ENCODE measurements at places on chromosomes 1 and 21.
A peak's percentile ranks its signal among the peaks of the same experiment; 100 is the strongest.

GRCh38 chr1:158689110-158689509 is 2.6 kb upstream of the SPTA1 start:
- no peak for DNase-seq

DNA sequence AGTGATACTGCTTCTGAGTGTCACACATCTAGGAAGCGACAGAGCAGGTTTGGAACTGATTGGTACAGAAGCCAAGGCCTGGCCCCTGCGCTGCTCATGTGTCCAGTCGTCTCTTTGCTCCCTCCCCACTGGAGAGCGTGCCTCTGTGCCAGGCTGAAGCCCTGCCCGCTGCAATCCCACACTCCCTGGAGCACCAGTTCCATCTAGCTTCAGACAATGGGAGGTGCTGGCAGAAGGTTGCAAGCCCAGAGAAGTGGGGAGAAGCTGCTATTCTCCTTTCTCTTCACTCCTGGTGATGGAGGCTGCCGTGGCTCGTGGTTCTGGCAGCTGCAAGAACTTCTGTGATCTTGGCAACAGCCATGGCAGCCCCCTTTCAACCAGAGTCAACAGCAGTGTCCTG is 250.9 kb downstream of the MATN1 start:
- no peak for DNase-seq

DNA sequence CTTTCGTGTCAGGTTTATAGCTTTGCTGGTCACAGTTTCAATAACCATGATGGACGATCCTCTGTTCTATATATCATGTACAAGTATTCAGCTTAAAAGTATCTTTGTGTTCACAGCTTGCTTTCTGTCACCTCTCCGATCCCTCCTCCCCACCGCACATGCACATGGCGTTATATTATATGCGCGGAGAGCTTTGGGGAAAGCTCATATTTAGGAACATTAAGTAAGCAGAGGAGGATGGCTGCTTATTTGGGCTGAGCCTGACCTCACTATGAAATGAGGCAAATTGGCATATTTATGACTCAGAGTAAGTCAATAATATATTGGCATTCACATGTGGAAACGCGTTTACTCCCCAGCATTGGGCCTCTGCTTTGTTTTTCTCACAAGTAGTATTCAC is 360.5 kb downstream of the HLX start:
- peak; percentile 26 for DNase-seq

- no peak for DNase-seq
Observed at GRCh38 chr1:54099061-54099610, 45.7 kb downstream of the TCEANC2 start.

DNA sequence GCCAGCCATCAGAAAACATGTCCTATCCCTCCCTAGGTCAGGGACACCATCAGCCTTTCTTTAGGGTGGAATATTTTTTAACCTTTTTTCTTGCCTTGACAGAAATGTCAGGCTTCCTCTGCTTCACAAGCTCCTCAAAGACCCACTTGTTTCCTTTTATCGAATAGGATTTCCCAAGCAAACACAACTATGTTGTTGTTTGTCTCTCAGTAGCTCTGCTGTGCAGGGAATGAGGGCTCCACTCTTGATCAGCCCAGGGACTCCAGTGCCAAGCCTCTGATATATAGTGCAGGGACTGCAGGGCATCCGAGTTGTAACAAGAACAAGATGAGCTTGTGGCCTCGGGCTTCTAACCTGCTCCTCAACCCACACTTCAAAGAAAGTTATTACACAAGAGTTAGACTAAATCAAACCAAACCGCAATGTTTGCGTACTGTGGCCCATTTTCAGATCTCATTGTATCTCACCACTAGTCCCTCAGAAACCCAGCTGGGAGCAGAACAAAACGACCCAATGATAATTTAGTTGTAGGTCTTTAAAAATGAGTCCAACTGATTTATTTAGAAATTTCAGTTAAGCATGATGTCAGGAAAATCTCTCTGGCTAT is 108.1 kb downstream of the ATG4C start:
- DNase-seq: no peak

DNA sequence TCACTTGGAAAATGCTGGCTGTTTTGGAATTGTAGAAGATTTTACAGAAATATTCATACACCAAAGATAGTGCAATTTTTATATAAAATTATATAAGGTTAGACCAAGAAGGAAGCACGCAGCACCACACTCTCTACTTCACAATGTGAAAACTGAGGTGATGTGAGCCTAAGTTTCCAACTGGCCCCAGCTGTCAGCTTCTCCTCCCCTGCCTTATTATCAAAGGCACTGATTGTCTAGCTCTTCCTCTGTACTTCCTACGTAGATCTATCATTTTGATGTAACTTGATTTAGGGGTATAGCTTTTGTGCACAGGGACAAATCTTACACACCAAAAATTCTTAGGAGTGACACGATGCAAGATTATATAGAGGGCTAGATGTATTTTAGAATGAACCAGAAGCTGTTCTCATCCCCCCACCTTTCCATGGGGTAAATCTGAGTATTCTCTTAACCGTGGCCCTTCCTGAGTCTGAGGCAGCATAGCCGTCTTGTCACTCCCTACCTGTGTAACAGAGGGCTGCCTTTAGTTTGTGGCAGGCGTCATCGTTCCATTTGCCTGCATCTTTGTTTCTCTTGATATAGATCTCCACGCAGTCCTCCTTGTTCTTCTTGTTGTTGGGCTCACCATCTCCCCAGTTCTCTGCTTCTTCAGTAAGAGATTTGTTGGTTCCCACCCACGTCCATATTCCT is 3.4 kb downstream of the SELL start:
- DNase-seq: no peak

DNA sequence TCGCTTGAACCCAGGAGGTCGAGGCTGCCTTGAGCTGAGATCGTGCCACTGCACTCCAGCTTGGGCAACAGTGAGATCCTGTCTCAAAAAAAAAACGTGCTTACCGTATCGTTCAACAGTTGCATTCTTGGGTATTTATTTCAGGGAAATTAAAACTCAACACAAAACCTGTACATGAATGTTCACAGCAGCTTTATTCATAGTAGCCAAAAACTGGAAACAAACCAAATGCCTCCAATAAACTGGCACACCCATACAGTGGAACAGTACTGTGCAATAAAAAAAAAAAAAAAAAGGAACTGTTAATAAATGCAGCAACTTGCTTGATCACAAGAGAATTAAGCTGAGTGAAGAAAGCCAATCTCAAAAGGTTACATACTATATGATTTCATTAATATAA is 6.7 kb downstream of the KHDRBS1 start:
- no peak for DNase-seq

DNA sequence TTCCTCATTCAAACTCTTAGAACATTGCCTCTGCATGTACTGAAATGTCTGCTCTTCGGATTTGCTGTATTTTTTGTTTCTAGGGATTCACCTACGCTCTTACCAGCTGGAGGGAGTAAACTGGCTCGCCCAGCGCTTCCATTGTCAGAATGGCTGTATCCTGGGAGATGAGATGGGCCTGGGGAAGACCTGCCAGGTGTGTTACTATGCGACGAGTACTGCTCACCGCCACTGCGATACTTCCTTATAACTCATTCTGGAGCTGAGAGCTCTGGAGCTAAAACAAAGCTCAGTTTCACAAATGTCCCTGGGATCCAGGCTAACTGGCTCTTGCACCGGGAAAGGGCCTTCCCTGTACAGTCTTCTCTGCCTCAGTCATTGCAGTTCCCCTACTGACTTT is 10.1 kb downstream of the CHD1L start:
- no peak for DNase-seq

DNA sequence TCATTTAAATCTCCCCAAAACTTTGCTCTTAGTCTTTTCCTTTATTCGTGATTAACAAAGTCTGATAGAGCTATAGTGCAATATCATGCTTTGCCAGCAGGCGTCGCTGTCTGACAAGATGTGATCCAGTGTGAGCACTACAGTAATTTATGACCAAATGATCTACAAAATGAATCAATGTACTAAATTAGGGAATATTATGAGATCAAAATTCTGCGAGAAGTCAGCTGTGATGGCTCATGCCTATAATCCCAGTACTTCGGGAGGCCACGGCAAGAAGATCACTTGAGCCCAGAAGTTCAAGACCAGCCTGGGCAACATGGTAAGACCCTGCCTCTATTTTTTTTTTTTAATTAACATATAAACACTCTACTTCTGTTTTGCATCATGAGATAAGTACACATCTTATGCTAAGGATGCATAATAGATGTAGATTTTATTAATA is 3.6 kb upstream of the SPSB1 start:
- peak; percentile 76 for DNase-seq

GRCh38 chr1:150151291-150152181 is 1.8 kb downstream of the PLEKHO1 start:
- peak; percentile 45 for DNase-seq

GRCh38 chr1:195663549-195664280 is 944.5 kb downstream of the KCNT2 start:
- peak; percentile 85 for DNase-seq

DNA sequence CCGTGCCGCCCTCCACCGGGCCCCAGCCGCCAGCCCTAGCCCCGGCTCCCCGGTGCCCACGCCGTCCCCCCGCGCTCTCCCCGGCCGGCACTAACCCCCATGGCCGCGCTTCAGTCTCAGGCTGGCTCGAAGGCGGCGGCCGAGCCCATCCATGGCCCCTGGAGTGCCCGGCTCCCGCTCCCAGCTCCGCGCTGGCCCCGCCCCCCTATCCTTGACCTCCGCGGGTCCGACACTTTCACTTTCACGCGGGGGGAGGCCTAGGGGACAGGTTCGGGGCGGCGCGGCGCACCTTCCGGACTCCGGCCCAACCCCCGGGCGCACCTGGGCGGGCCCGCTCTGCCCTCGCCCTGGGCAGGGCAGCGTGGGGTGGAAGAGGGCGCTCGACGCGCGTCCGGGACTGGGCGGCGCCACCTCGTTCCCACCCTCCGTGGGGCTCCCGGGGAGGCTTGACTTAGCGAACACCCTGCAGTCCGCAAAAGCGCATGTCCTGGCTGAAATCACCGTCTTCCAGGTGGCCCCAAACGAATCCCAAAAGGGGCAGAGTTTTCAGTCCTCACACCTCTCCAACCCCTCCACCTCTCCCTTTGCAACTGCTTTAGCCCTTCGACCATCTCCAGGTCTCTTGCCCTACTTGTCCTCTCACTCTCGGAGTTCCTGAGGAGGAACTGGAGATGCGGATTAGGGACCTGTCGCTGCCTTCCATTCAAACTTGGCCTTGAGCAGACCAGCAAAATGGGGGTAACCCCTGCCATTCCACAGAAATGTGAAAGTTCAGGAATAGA is 3.9 kb upstream of the DENND2D start:
- no peak for DNase-seq

DNA sequence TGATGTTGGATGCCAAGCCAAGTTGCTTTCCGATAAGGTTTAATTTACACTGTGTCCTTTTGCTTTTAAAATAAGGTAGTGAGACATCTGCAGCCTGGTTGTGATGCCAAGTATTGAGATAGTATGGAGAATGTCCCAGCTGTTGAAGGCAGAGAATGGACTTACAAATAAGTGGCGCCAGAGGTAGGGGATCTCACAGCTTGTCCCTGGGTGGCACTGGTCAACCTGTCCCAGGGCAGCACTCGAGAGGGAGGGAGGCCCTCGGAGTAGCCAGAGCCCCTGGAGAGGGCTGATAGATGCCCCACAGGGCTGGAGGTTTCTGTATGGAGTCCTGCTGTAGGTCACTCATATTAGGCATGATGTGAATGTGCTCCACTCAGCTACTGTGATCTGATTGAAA is 98.5 kb downstream of the GALNT2 start:
- no peak for DNase-seq

GRCh38 chr1:234515821-234516241 is 36.9 kb upstream of the TARBP1 start:
- DNase-seq: peak; percentile 90

DNA sequence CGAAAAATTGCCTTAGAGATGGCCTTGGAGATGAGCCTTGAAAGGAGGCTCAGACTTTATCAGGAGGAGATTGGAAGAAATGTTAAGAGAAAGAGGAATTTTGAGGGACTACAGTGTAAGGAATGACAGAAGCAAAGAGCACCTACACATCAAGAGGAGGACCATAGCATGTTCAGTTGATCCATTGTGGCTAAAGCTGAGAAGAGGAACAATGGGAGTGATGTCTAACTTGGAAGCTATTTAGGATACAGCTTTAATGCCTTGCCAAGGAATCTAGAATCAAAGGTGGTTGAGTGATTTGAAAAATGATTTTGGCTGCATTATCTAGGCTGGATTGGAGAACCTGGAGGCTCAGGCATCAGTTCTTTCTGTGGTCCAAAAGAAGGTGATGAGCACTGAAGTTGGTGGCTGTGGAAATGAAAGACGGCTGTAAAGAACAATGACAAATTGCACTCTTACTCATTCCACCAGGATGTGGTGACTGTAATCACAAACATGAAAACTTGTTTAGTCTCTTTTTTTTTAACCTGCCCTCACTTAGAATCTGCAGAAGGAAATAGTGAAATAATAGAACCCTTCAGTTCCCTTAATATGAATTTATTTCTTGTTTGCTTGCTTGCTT is 11.3 kb downstream of the FAM20B start:
- DNase-seq: peak; percentile 74

GRCh38 chr1:205248793-205249601 is 21.3 kb downstream of the TMCC2 start:
- DNase-seq: peak; percentile 45

GRCh38 chr1:226702957-226703831 is 35.9 kb downstream of the ITPKB start:
- DNase-seq: peak; percentile 72

- no peak for DNase-seq
Observed at GRCh38 chr1:98550076-98550475, 111.4 kb upstream of the SNX7 start.

GRCh38 chr1:220604926-220605325 is 77.0 kb downstream of the MARK1 start:
- DNase-seq: no peak

DNA sequence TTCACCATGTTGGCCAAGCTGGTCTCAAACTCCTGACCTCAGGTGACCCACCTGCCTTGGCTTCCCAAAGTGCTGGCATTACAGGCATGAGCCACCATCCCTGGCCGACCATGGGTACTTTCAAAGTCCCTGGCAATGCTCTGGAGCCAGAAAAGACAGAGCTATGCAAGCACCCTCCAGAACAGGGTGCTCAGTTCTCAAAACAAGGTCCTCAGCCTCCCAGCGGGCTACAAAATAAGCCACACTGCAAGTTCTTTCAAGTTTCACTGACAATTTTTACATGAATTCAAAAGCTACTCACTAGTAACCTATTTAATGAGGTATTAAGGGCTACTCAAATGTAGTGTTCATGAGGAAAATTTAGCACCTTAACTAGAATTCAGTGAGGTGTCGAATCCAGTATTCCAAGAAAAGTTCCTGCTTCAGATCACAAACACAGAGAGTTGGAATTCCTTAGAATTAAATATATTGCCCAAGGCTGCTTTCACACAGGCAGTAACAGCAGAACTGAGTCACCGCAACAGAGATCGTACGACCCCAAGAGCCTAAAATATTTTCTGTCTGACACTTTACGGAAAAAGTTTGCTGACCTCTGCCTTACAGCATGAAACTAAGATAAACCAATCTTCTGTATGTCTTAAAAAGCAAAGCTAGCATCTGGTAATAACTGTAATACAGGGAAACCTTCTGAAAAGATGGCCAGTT is 60.7 kb downstream of the HSF2BP start:
- DNase-seq: peak; percentile 84

DNA sequence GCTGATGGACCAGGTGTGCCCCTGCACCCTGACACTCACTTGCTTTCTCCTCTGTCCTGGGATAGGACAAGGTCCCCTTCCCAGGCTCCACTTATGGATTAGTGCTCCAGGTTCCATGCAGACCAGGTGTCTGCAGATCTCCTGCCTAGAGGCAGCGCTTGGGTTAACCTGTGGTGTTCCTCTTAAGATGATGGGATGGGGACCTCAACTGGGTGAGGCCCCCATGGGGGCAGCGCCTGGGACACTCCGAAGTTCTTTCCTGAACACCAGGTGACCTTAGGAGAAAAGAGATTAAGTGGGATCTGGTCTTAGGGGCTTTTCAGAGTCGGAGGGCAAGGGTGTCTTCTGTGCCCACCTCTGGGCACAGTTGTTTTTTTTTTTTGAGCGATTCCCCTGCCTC is 21.2 kb downstream of the TNNT2 start:
- no peak for DNase-seq
